ENCODE measurements at places on chromosomes 16 and 17.

GRCh38 chr17:31458829-31459228, 67.4 kb downstream of the RAB11FIP4 start:
- DNase-seq: no peak

DNA sequence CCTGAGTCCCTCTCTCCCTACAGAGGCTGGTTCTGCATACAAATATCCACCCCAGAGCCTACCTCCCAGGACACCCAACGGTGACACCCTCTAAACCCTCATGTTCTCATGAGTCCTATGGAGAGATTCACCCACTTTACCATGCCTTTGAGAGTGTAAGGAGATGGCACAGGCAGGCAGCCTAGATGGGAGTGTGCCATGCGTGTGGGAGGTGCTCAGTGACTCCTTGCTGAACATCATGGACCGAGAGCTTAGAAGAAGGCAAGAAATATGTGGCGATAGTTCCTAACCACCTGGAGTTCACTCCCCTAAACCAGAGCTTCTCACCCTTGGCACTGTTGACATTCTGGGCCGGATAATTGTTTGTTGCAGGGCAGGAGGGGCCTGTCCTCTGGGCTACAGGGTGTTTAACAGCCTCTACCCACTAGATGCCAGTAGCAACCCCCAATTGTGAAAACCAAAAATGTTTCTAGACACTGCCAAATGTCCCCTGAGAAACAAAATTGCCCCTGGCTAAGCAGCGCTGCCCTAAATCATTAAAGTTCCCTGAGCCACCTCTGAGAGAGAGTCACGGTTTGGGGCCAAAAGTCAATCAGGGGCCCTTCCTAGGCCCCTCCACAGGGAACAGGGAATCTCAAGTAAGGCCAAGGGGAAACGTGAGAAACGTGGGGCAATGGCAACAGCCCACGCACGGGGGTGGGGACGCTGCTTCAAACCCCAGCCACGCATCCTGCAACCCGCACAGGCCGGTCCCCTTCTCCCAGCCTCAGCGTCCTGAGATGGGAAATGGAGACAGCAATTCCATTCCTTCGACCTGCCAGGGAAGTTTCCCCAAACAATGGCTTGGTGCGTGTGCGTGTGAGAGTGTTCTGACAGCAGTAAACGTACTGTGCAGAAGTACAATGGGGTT, 66.8 kb downstream of the C16orf78 start:
- DNase-seq: no peak

GRCh38 chr16:89119661-89120141, 26.0 kb downstream of the ACSF3 start:
- no peak for DNase-seq

- DNase-seq: no peak
Observed at GRCh38 chr16:74679983-74680382, 13.3 kb upstream of the RFWD3 start.

DNA sequence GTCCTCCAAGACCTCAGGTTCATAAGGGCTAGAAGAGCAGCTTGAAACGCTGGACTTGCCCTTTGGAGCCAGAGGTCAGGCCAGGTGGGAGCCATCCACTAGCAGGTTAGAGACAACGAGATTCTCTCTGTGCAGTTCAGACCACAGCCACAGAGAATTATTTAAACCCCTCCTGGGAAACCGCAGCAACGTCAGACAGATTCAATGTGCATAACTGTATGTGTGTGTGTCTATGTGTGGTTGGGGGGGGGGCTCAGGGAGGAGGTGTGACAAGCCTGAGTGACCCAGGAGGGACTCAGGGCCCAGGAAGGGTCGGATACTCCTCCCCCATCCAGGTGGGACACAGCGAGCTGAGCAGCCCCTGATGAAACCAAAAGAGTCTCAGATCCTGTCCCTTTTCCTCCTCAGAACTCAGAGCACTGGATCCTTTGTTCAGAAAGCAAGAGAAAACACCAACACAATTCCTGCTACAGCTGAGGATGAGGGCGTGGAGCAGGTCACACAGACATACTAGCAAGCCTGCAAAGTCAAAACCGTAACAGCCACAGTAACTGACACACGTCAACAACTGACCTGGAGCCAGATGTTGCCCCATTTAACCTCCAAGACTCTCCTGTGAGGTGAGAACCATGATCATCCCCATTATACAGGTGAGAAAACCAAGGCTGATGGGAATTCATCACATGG, 66.8 kb downstream of the XYLT1 start:
- no peak for DNase-seq

GRCh38 chr16:50381679-50382440, 13.1 kb upstream of the BRD7 start:
- DNase-seq: no peak
